Muscle of back (tissue), 13 donors: ENCODE measurements at places on chromosomes 13 and 19. TPM values are rescaled to one million over a fixed set of nuclear protein-coding genes. Genes with fewer than 3 reads are reported as not detected.

Gene TBC1D4
- polyA plus RNA-seq = 20.5 TPM

Gene ATG4D
- 22.2 TPM for polyA plus RNA-seq

Gene RNF113B
- polyA plus RNA-seq = not detected

Gene MEF2B
- 1.4 TPM for polyA plus RNA-seq

Gene ZNF229
- polyA plus RNA-seq = 5.7 TPM

Gene NOSIP
- 49.7 TPM for polyA plus RNA-seq

Gene COX6B1
- polyA plus RNA-seq = 330 TPM

Gene SOX21
- polyA plus RNA-seq = not detected

Gene MYO1F
- polyA plus RNA-seq = 9.2 TPM

Gene FARSA
- polyA plus RNA-seq = 32.8 TPM

Gene TMPRSS9
- polyA plus RNA-seq = 0.43 TPM
